NCI-H1092 treated with DMSO at 0.1 percent for 48 hours (cell line): ENCODE measurements at places on chromosomes 12 and 14.

GRCh38 chr12:18749386-18749957, 11.6 kb downstream of the CAPZA3 start:
- DNase-seq = no peak

- DNase-seq = no peak
Observed at GRCh38 chr12:116559162-116559935, at the start of gene MAP1LC3B2. Gene MAP1LC3B2 (plus strand): TSS chr12:116559381. CDS start chr12:116575943, 16,562 bp downstream.

DNA sequence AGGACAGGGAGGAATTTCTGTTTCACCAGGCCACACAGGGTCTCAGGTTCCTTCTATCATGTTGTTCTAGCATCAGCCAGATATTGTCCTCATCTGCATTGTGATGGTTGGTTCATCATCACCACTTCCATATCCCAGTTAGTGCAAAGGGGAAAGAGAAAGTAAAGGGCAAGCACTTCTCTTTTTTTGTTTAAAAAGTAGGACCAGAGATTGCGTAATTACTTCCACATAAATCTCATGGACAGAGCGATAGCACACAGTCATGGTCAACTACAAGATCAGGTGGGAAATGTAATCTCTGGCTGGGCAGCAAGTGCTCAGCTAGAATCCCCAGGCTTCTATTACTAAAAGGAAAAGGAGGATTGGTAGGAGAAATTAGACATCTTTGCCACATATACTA, 155.1 kb downstream of the KIF21A start:
- no peak for DNase-seq

- DNase-seq = peak; percentile 84
Observed at GRCh38 chr12:128930606-128931005, 77.3 kb downstream of the GLT1D1 start.

DNA sequence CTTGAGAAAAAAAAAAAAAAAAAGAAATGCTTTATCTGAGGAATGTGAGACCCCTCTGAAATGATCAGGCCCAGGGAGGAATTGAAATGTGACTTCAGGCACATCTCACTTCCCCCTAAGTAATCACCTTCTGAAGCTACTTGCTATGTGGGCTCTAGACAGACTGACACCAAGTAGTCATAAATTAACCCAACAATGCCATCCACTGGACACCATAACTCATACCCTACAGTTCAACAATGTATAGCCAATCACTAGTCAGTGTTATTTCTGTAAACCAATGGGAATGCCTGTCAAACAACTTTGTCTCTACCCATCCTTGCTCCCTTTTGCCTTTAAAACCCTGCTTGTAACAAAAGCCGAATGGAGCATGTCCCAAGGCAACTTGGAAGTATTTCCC, 182.7 kb upstream of the TMPO start:
- no peak for DNase-seq

DNA sequence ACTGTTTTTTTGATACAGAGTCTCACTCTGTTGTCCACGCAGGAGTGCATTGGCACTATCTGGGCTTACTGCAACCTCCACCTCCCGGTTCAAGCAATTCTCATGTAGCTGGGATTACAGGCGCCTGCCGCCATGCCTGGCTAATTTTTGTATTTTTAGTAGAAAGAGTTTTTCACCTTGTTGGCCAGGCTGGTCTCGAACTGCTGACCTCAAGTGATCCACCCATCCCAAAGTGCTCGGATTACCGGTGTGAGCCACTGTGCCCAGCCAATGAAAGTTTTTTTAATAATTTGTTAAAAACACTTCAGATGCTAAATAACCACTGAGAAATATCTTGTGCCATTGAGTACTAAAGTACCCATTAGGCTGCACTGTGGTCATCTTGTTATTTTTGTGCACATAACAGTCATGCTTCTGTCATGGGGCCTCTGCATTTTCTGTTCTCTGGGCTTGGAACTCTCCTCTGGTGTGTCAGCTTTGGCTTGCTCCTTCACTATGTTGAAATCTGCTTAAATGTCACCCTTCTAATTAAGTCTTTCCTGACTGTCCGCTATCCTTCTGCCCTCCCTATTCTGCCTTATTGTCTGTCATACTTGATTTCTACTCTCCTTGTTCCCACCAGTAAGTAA, 105.1 kb downstream of the KTN1 start:
- no peak for DNase-seq

- DNase-seq = no peak
Observed at GRCh38 chr12:89678225-89678624, 30.4 kb downstream of the ATP2B1 start.

DNA sequence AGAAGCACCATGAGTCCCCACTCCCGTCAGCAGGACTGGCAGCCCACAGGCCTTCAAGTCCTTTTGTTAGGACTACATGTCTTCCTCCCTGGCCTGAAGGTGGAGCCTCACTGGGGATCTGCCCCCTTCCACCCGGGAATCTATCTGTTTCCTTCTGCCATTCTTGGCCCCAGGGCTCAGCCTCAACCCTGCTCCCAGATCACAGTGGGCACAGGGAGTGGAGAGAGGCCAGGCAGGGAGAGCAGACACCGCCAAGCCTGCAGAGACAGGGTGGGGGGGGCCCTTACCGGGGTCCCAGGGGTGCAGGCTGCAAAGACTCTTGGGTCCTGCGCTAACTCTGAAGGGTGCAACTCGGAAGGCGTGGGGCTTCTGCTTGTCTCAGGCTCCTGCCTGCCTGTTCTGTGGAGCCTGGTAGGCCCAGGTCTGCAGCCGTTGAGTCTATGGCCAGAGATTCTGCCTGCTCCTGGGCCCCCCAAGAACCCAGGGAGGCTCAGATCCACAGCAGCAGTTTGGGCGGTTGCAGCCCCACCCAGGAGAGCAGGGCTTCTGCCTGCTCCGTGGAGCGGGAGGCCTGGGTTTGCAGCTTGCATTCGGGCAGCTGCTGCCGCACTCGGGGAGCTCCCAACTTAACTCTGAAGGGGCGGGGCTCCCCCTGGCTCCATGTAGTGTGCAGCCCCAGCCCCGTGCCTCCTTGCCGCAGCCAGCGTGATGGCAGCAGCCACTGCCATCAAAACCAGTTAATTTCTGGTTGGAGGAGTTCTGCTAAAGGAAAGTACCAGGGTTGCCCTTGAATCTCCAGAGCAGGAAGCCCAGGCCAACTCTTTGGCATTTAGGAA, 21.7 kb upstream of the PLBD1 start:
- no peak for DNase-seq
